ENCODE measurements at places on chromosomes 1 and 21.

GRCh38 chr1:121444096-121444495, 259.3 kb downstream of the SRGAP2C start:
- no peak for DNase-seq

DNA sequence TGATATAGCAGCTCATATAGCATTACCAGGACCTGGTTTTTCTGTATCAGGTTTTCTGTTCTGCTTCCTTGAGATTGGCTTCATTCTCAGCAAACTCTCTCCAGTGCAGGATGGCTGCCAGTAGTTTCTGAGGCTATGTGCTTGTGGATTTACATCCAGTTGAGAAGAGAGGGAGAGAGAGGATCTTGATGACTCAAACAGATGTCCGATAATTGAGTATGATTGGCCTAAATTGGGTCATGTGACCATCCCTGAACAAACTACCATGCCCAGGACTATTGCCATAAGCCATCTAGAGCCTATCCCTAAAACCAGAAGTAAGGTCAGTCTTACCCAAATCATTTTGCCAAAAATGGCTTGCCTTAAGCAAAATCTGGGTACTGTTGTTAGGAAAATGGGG, 18.1 kb upstream of the PSMA5 start:
- no peak for DNase-seq

- no peak for DNase-seq
Measured at GRCh38 chr1:213994888-213995287, 7.1 kb downstream of the PROX1 start.

DNA sequence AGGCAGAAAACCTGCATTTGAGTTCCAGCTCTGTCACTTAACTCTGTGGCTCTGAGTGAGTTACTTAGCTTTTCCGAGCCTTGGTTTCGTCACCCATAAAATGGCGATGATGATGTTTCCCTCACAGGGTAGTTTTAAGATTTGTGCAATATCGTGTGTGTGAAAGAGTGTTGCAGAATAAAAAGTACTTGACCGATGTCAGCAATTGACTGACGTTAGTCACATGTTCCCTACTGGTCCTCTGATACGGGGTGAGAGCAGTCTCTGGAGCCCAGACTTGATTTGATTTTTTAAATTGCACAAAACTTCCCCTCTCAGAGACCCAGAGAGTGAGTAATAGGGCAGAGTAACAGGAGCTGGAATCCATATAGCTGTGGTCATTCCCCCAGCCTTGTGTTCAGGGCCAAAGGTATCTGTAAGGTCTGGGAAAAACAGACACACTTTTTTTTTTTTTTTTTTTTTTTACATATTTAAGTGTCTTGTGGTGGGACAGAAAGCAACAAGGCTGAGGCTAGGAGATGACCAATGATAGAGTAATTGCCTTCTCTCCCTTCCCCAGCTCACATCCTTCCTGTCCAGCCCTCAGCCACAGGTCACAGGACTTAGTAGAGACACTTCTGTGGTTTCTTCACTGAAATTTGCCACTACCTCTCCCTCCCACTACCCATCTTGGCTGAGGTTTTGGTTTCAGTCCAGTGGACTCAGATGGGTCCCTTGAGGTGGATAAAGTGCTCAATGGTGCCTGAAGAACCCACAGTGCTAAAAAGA, 2.0 kb downstream of the FCER1G start:
- no peak for DNase-seq

- no peak for DNase-seq
Measured at GRCh38 chr1:179637211-179637860, 45.7 kb downstream of the TDRD5 start.

DNA sequence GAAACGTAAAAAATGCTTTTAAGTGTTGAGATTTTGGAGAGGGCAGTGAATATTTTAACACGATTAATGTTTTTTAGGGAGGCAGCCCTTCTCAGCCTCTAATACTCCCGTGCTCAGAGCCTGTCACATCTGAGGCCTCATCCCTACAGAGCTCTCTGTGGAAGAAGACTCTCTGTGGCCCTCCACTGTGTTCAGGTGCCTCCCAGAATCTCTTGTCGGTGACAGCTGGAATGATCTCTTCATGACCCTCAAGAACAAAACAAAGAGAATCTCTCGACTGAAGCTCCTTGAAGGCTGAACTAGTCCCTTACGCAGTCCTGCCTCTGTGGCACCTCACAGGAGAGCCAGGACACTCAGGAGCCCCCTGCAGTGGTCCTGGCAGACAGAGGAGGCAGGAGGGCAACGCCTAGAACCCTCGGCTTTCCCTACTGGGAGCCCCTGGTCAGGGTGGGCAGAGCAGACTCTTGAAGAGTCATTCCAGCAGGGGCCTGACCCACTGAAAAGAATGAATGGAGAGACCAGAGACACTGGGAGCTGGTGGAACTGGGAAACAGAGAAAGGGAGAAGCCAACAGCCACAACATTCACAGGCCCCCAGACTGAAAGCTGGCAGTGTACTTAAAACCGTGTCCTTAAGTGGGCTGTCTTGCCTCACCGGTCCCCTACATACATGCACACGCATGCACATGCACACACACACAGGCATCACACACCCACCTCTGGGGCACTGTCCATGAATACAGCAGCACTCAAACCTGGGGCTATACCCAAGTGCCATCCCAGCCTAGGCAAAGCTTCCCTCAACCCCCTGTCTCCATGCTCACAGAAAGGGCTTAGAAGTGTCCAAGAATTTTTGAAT, 67.5 kb upstream of the ANGPTL1 start:
- no peak for DNase-seq
